SJSA1 (cell line): ENCODE measurements at places on chromosomes 2 and 18. TPM values are rescaled to one million over a fixed set of nuclear protein-coding genes. Genes with fewer than 3 reads are reported as not detected.

DNA sequence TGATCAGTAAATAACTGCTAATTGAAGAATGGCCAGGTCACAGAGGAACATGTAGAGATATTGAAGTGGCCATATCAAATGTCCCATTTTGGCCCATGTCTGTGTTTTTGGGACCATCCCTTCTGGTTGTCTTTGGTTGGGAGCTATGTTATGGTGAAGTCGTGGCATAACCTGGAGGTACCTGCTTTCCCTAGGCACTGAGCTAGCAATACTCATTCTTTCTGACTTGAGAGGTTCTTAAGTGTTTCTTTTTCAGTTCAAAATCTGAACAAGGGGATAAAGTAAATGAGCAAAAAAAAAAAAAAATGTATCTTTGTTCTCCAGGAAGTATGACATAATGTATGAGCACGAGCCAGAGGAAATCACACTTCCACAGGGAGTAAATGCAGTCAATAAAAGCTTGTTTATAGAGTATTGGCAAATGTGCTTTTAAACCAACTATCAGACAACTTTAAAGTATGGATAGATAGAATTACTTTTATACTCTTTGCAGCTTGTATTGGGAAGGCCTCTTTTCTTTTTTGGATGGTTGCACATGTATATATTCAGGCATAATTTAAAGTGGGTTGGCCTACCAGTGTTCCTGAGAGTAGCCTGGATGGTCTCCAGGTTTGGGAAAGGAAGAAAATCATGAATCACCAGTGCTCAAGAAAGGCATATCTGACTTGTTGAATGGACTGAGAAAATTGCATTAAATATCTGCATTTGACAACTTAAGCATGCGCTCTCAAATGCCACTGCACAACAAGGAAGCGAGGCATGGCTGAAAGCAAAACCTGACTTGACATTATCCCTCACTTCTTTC is 125.0 kb downstream of the SPHKAP start:
- no peaks in the 10 kb centered on the region for H3K36me3 ChIP-seq
- DNase-seq: no peak
- H3K27ac ChIP-seq: no peak overlapping the region
- H3K4me1 ChIP-seq: no peaks in the 10 kb centered on the region
- H3K27me3 ChIP-seq: no peaks in the 10 kb centered on the region
- H3K4me3 ChIP-seq: no peak overlapping the region

Gene SPATA3
- total RNA-seq: not detected in 2 replicates

- H3K27me3 ChIP-seq: no peaks in the 10 kb centered on the region
- no peak for DNase-seq
- H3K4me3 ChIP-seq: no peak overlapping the region
These were observed 45.6 kb downstream of the LONRF2 start for GRCh38 chr2:100276716-100277115.

Gene TMEFF2
- total RNA-seq: 0.16 and 0.25 TPM in 2 replicates

DNA sequence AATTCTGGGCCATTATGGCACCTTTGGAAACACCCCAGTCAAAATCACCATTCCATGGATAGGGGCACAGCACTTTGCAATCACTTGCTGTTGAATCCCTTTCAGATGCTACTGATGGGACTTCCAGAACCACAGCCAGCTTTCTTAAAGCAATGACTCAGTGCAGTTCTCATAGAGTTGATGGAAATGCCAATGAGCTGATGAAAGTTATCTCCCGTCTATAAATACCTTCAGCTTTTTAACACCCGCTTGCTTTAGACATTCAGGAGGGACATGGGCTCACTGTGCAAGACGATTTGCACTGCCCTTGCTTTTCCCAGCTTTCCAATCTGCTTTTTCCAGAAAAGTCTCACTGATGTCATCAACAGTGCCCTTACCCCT is 66.7 kb upstream of the RPL31 start:
- no peaks in the 10 kb centered on the region; the same call in 1 of the 2 replicates for H3K4me1 ChIP-seq
- DNase-seq: no peak
- H3K27me3 ChIP-seq: no peaks in the 10 kb centered on the region

Gene FAM117B
- total RNA-seq: 0.13 and 0.26 TPM in 2 replicates

DNA sequence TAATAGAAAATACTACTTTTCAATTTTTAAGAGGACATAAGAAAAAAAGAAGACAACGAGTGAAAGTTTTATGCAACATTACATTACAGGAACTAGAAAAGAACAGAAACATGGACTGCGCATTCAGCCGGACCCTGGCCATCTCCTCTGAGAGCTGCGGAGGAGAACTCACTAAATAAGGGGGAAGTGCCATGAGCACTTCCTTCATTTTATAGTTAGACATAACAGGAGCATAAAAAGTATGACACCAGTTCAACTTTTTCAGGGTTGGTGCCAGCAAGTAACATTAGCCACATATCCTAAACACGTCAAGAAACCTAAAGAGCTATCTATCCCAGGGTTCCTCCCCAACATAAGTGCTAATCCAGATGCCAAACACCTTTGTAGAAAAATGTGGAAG is 78.0 kb upstream of the SERTAD2 start:
- H3K27me3 ChIP-seq: no peaks in the 10 kb centered on the region
- peaks cover 16% of the 10 kb centered on the region for H3K4me1 ChIP-seq
- H3K36me3 ChIP-seq: no peaks in the 10 kb centered on the region
- no peak for DNase-seq
- no peak overlapping the region for H3K27ac ChIP-seq

DNA sequence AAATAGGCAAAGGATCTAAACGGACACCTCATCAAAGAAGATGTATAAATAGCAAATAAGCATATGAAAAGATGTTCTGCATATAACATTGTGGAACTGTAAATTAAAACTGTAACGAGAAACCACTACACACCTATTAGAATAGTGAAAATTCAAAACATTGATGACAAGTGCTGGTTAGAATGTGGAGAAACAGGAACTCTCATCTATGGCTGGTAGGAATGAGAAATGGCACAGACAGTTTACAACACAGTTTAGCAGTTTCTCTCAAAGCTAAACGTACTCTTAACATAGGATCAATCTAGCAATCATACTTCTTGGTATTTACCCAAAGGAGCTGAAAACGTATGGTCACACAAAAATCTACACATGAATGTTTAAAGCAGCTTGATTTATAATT is 126.2 kb downstream of the TRIB2 start:
- no peak overlapping the region for H3K27ac ChIP-seq
- no peak overlapping the region for H3K4me3 ChIP-seq
- H3K4me1 ChIP-seq: no peaks in the 10 kb centered on the region
- H3K36me3 ChIP-seq: no peaks in the 10 kb centered on the region
- H3K27me3 ChIP-seq: no peaks in the 10 kb centered on the region

- no peak for DNase-seq
- H3K27me3 ChIP-seq: no peaks in the 10 kb centered on the region
- H3K4me1 ChIP-seq: peaks cover 50% of the 10 kb centered on the region
- H3K36me3 ChIP-seq: no peaks in the 10 kb centered on the region
- H3K27ac ChIP-seq: peak overlapping the region; percentile 91
- no peak overlapping the region for H3K4me3 ChIP-seq
These were observed 88.3 kb downstream of the SOWAHC start for GRCh38 chr2:109702250-109702985.

DNA sequence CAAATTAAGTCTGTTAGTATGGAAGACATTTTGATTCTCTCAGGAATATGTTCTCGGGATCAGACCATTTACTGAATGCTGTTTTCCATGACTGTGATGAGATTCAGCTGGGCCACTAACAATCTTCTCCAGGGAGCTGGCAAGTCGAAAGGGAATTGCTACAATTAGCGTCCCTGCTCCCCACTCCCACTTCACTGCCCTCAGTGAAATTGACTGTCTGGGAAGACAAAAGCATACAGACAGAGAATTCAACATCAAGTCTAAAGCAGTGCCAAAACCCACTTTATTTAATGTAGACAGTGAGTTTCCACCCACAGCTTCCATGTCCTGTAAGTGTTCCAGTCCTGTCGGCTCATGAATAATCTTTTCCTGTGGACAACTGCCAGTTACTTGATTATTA is 34.0 kb upstream of the COL3A1 start:
- no peaks in the 10 kb centered on the region for H3K4me1 ChIP-seq
- H3K36me3 ChIP-seq: no peaks in the 10 kb centered on the region
- H3K4me3 ChIP-seq: no peak overlapping the region
- no peak overlapping the region for H3K27ac ChIP-seq
- no peaks in the 10 kb centered on the region for H3K27me3 ChIP-seq
- DNase-seq: no peak

GRCh38 chr2:16640867-16641266 is 24.8 kb downstream of the CYRIA start:
- DNase-seq: no peak
- no peak overlapping the region for H3K4me3 ChIP-seq
- no peaks in the 10 kb centered on the region for H3K27me3 ChIP-seq
- no peaks in the 10 kb centered on the region for H3K36me3 ChIP-seq
- no peak overlapping the region for H3K27ac ChIP-seq
- H3K4me1 ChIP-seq: peaks cover 12% of the 10 kb centered on the region

DNA sequence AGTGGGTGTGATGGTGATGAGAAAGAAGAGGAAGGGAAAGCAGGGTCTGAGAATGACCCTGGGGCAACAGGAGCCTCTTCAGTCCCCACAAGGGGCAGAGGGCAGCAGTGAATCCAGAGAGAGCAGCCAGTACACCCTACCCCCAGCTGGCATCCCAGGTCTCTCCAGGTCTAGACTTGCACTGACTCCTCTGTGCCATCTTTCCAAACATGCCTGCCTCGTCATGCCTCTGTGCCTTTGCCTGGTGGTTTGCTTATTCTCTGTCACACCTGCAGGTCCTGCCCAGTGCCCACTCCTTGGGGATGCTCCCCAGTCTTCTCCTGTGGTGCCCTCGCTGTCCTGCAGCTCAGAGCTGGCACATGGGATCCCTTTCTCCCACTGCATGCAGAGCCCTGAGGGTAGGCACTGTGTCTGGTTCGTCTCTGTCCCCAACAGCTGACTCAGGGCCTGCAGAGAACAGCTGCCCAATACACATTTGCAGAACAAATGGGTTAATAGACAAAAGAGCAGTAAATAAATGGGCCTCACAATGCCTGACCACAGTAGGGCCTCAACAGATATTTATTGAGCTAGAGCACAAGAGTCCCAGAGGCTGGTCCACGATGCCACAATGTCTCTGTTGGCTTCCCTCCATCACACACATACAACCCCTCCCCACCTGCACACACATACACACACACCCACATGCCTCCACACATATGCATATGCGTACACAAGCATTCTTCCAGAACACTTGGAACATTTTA is 89.8 kb downstream of the HS1BP3 start:
- no peaks in the 10 kb centered on the region for H3K27me3 ChIP-seq
- no peak overlapping the region for H3K27ac ChIP-seq
- peaks cover 22% of the 10 kb centered on the region for H3K4me1 ChIP-seq
- H3K36me3 ChIP-seq: no peaks in the 10 kb centered on the region
- no peak overlapping the region for H3K4me3 ChIP-seq

Gene EPHA4
- 1.3 and 2.7 TPM in 2 replicates for total RNA-seq

Gene PCARE
- total RNA-seq: not detected in 2 replicates

- H3K27me3 ChIP-seq: no peaks in the 10 kb centered on the region
- no peak overlapping the region for H3K4me3 ChIP-seq
- H3K4me1 ChIP-seq: 0 out of 2 replicates have a peak, but pooled peaks cover 3% of the 10 kb centered on the region
- H3K36me3 ChIP-seq: no peaks in the 10 kb centered on the region
- no peak for DNase-seq
- no peak overlapping the region for H3K27ac ChIP-seq
These were observed 99.3 kb downstream of the ASB1 start for GRCh38 chr2:238525990-238526389.

DNA sequence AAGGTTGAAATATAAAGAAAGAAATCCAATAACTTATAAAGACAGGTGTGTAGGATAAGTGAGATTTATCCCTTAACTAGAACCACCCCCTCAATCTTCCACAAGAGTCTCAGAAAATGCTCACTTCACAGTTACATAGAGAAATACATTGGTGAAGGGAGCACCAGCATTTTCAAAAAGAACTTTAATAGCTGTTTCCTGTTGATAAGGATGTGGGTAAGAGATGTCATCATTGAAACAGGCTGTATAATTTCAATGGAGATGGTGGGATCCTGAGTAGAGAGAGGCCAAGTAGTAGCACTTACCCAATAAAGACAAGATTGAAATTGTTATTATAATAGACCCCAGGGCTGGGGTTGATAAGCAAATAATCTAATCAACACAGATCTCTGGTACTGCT is 162.2 kb upstream of the TACR1 start:
- peaks cover 5% of the 10 kb centered on the region for H3K27me3 ChIP-seq
- no peak overlapping the region for H3K27ac ChIP-seq
- no peak for DNase-seq

DNA sequence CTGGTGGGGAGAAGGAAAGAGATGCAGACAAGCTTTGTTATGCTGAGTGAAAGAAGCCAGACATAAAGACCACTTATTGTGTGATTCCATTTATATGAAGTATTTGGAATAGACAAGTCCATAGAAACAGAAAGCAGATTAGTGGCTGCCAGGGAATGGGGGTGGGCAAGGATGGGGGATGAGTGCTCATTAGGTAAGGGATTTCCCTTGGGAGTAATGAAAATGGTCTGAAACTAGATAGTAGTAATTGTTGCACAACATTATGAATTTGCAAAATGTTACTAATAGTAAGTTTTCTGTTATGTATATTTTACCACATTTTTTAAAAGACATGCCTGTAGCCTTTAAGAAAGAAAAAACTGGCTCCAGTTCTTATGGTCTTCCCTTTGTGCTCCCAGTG is 154.9 kb downstream of the LNPK start:
- no peak overlapping the region for H3K4me3 ChIP-seq
- peaks cover 29% of the 10 kb centered on the region for H3K4me1 ChIP-seq
- H3K36me3 ChIP-seq: no peaks in the 10 kb centered on the region
- DNase-seq: no peak

GRCh38 chr2:74162951-74163350 is 15.2 kb upstream of the BOLA3 start:
- no peak overlapping the region for H3K4me3 ChIP-seq
- DNase-seq: no peak
- peaks cover 100% of the 10 kb centered on the region for H3K36me3 ChIP-seq
- H3K4me1 ChIP-seq: no peaks in the 10 kb centered on the region
- H3K27me3 ChIP-seq: no peaks in the 10 kb centered on the region

Gene SLC5A7
- total RNA-seq: not detected in 2 replicates

Gene CNTNAP5
- total RNA-seq: not detected in 2 replicates

DNA sequence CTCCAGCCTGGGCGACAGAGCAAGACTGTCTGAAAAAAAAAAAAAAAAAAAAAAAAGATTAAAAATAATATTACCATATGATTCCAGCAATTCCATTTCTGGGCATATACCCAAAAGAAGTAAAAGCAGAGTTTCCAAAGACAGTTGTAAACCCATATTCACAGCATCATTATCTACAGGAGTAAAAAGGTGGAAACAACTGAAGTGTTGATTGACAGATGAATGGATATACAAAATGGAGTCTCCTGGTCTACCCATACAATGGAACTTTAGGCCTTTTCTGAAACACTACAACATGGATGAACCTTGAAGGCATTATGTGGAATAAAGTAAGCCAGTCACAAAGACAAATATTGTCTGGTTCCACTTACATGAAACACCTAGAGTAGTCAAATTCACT is 5.7 kb downstream of the RNU4ATAC start:
- H3K27ac ChIP-seq: no peak overlapping the region
- H3K27me3 ChIP-seq: no peaks in the 10 kb centered on the region
- no peaks in the 10 kb centered on the region; the same call in 1 of the 2 replicates for H3K36me3 ChIP-seq
- H3K4me3 ChIP-seq: no peak overlapping the region
- H3K4me1 ChIP-seq: peaks cover 30% of the 10 kb centered on the region

Gene LTBP1
- total RNA-seq: 8.7 and 13.0 TPM in 2 replicates
